Daoy (cell line): ENCODE measurements at places on chromosomes 5 and 9.

DNA sequence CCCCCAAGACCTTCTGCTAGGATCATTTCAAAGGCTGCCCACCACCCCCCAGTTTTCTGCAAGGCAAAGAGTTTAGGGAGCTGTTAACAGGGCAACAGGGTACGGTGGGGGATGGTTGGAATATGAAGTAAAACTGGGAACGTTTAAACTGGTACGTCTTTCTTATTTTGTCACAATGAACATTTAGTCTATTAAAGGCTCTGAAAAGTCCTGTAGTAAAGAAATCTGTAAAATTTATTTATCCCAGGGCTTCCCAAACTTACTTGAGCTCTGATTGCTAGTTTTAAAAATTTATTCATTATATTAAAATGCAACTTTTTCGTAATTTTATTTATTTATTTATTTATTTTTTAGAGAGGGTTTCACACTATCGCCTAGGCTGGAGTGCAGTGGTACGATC, 62.0 kb downstream of the USP20 start:
- DNase-seq, result no peak

GRCh38 chr5:61904730-61905129, 401.3 kb upstream of the KIF2A start:
- no peak for DNase-seq

- no peak for DNase-seq
Measured at GRCh38 chr9:128128836-128129590, 1.5 kb upstream of the PTGES2 start.

DNA sequence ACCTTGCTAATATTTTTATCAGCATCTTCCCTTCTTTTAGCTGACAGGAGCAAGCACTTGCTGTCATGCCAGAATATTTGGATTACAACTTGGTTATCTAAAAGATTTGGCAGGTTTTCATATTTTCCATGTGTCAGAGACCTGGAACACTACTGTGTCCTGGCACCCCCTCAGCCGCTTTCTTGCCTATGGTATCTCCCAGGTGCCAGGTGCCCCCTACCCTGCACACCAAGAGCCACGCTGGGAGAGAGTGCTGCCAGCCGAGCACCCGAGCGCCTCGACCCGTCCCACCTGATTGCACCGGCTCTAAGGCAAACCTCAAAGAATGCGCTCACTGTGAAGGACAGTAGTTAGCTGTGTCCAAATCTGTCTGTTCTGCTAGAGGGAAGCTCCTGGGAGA, 84.8 kb downstream of the GTF3C4 start:
- no peak for DNase-seq

GRCh38 chr9:118829334-118829733, 539.9 kb downstream of the BRINP1 start:
- no peak for DNase-seq

GRCh38 chr9:110802416-110803035, 133.9 kb downstream of the MUSK start:
- no peak for DNase-seq

GRCh38 chr5:5422819-5423515, 490 bp downstream of the ICE1 start:
- DNase-seq, result peak; percentile 25

GRCh38 chr9:81314490-81314889, 374.9 kb downstream of the TLE1 start:
- no peak for DNase-seq

DNA sequence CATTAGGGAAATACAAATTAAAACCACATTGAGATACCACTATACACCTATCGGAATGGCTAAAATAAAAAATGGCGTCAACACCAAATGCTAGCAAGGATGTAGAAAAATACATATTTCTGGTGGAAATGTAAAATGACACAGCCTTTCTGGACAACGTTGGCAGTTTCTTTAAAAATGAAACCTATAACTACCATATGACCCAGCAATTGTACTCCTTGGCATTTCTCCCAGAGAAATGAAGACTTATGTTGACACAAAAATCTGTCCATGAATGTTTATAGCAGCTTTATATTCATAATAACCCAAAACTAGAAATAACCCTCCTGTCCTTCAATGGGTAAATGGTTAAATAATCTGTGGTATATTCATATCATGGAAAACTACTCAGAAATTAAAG, 188.7 kb upstream of the RAD23B start:
- DNase-seq, result no peak

- no peak for DNase-seq
Measured at GRCh38 chr5:465591-466403, 22.8 kb downstream of the EXOC3 start.
